ENCODE measurements at places on chromosomes 5 and 9.

DNA sequence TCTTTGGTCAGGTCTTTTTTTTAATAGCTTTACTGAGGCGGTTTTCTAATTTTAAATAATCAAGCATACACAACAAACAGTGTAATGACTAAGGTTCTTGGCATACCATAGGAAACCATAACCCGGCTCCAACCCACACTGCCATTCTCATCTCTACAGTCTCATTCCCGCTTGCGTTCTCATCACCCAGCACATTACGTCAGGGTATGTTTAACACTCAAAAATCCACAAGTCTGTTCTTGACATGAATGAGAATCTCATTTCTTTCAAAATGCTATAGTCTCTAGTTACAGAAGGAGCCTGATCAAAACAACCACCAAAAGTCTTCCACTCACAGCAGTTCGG lies 505 bp downstream of the C5orf34 start:
- DNase-seq = no peak

GRCh38 chr5:95940758-95941682 lies 20.6 kb downstream of the ELL2 start:
- no peak for DNase-seq

DNA sequence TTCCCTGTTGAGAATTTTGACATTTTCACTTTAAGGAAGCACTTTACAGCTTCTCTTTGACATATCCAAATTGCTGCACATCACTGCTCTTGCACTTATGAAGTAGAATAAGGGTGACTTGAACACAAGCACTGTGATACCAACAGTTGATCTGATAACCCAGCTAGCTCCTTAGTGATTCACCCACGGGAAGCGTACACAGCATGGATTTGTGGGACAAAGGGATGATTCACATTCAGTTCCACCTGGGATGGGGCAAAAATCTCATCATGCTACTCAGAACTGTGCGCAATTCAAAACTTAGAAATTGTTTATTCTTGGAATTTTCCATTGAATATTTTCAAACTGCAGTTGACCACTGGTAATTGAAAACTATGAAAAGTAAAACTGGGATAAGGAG lies 1565.5 kb upstream of the CDH9 start:
- DNase-seq = no peak

DNA sequence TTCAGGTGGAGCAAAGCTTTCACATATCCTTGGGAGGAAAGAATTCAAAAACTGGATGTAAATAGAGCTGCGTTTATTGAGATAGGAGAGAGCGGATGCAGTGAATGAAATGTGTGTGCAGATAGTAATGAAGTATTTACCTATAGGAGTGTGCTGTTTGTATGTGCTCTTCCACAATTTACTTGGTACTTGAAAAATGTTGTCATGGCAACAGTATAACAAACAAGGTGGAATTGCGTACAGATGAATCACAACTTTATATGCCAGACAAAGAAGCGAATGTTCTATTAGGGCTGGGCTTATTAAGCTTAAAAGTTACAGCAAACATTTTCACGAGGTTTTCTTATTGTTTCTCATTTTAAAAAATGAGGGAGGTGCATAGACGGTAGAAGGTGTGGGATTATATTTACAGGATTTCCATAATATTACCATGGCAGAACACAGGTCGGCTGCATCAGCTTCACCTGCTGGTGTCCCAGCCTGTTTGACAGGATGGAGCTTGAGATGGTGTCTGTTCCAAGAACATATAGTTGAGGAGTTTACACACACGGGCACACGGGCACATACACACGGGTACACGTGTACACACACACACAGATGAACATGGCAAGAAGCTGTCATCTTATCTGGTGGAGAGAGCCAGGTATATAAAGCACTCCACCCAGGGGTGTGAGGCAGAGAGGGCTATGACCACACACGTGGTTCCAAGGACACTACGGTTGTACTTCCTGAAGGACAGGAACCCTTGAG lies 155.7 kb downstream of the RMI1 start:
- no peak for DNase-seq

DNA sequence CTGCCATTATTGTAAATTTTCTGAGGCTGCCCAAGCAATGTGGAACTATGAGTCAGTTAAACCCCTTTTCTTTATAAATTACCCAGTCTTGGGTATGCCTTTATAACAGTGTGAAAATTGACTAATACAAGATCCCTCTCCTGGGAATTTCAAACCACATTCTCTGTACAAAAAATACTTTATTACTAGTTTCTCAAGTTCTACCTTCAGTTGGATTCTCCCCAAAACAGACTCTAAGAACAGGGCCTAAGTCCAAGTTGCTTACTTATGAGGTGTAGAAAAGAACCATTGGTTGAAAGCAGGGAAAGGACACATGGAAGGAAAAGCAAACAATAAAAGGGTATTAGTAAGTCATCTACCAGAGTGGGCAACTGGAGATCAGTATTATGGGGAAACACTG lies 343.2 kb downstream of the TMEM232 start:
- DNase-seq = no peak

- no peak for DNase-seq
Observed at GRCh38 chr9:68710111-68710471, 5.1 kb downstream of the PIP5K1B start.

- no peak for DNase-seq
Observed at GRCh38 chr5:73213566-73213998, 40.6 kb downstream of the TMEM174 start.

GRCh38 chr5:22258139-22258538 lies 595.0 kb downstream of the CDH12 start:
- DNase-seq = no peak

DNA sequence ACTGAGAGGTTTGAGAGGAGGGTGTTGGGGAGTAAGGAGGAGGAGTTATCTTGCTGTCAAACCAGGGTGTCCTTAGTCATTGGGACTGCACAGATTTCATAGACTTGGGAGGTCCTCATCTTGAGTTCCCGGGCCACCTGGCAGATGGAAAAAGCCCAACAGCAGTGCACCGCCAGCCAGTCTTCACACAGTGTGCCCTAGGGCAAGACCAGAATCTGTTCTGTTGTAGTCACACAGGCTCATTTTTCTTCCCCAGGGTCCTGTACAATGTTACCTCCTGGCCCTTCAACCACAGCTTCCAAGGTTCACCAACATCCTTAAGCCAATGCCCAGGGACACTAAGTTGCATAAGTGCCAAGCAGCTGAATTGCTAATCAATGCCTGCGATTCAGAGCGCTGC lies 21.0 kb downstream of the PLAC8L1 start:
- DNase-seq = no peak

GRCh38 chr9:117679416-117679815 lies 24.8 kb upstream of the TLR4 start:
- DNase-seq = no peak

DNA sequence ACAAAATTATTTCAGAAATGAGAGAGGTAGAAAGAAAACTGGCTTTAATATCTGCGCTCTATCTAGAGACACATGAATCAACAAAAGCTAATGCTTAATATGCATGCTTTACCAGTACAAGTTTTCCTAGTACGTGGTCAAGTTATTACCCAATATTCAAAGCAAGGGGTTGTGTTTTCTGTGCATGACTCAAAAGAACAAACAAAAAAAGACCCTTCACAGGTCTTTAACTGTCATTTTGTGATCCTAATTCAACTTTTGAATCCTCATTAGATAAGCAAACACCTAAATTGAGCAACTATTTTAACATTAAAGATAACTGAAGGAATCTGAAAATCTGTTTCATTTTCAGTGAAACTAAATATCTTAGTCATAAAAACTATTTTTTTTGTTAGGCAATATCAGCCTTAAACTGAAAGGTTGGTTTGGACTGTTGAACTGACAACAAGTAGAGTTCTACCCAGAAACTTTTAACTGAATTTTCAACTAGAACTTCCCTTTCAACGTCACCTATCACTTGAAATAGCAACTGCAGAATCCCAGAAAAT lies 12.5 kb downstream of the ST8SIA4 start:
- no peak for DNase-seq

GRCh38 chr9:16125629-16126028 lies 572.8 kb downstream of the CCDC171 start:
- no peak for DNase-seq
